ENCODE measurements at places on chromosomes 4 and X.

DNA sequence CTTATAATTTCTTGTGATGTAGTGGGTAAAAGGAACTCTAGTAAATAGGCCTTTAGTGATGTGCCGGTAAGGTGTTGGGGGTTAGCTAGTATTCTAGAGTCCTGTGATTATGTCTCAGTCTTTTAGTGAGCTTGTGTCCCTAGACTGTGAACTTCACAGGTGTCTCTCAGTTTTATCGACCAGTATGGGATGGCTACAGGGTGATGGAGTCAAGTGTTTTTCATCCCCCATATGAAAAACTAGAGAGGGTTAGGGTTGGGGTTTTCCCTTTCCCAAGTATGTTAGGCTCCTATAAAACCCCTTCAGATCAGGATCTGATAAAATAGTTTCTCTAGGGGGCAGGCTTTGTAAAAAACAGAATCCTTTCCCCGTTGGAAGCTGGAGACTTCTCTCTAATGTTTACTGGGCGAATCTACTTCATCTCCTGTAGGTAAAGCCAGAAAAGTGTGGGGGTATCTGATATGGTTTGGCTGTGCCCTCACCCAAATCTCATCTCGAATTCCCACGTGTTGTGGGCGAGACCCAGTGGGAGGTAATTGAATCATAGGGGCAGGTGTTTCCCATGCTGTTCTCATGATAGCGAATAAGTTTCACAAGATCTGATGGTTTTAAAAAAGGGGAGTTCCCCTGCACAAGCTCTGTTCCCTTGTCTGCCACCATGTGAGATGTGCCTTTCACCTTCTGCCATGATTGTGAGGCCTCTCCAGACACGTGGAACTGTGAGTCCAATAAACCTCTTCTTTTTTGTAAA is 120.8 kb downstream of the DTHD1 start:
- no peak for DNase-seq

DNA sequence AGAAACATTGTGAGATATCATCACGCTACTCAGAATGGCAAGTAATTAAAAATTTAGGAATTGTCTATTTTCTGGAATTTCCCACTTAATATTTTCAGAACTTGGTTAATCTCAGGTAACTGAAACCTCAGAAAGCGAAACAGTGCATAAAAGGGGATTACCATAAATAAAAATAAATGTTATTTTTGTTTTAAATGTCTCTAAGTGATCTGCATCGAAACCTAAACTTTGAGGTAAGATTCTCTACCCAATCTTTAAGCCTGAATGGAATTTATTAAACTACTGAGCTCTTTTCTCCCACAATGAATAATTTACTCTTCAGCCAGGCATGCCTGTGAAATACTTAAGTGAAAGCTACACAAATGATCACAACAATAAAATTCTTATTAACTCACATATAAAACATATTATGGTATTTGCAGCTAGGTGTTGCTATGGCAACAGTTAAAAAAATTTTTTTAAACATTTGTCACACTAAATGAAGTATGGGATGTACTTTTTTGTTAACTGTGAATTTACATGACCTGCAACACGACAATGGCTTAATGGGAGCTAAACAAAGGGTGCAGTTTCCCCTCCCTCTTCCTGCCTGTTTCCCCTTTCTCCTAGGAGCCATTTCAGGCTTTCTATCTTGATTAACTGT is 220.2 kb upstream of the PRPS2 start:
- no peak for DNase-seq

DNA sequence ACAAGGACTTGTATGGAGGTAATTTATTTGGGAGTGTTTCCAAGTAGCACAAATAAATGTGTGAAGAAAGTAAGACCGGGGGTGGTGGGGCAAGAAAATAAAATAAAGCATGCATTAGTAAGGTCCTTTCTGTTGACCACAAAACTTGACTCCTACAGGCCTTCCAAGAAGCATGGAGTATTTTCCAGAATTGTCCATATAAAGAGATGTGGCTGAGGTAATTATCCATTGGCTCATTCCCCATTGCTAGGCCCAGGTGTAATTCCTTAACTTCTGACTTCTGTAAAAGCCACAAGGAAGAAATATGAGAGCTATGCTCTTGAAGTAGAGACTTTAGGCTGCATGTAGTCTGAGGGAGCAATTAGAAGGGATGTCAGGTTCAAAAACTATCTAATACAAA is 430.5 kb upstream of the PABPC4L start:
- DNase-seq, result no peak

DNA sequence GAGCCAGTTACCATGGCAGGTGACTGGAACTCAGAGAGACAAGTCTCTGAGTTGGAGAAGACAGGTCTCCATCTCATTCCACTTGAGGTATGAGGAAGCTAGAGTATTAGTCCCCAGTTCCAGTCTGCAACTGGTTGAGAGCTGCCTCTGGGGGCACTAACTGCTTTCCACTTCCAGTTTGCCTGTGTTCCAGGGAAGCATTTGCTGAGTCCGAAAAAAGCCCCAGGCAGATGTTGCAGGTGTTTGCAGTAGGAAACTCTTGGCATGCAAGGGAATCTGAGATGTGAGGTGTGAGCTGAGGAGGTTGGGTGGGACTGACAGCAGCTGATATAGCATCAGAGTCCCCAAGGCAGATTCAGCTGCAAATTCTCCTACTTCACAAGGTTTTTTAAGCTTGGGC is 272.2 kb upstream of the CASK start:
- DNase-seq, result no peak

GRCh38 chr4:89364541-89364940 is 56.9 kb upstream of the GPRIN3 start:
- DNase-seq, result no peak

- no peak for DNase-seq
These were observed 29.4 kb downstream of the DTHD1 start for GRCh38 chr4:36310793-36311192.

DNA sequence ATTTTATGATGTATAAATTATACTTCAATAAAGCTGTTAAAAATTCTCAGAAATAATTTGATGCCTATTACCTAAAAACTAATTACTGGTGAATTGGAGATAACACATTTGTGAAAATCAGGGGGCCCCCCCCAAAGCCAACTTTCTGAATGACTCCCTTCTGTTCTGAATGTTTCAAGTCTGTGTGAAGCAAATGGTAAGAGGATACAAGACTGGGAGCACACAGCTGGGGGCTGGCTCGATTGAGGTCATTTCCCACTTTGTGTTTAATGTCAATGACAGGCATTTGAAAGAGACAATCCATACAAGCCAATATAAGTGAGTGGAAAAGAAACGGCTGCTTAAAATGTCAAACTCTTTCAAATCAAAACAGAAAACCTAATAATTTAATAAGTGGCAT is 155.8 kb downstream of the SH2D1A start:
- no peak for DNase-seq

DNA sequence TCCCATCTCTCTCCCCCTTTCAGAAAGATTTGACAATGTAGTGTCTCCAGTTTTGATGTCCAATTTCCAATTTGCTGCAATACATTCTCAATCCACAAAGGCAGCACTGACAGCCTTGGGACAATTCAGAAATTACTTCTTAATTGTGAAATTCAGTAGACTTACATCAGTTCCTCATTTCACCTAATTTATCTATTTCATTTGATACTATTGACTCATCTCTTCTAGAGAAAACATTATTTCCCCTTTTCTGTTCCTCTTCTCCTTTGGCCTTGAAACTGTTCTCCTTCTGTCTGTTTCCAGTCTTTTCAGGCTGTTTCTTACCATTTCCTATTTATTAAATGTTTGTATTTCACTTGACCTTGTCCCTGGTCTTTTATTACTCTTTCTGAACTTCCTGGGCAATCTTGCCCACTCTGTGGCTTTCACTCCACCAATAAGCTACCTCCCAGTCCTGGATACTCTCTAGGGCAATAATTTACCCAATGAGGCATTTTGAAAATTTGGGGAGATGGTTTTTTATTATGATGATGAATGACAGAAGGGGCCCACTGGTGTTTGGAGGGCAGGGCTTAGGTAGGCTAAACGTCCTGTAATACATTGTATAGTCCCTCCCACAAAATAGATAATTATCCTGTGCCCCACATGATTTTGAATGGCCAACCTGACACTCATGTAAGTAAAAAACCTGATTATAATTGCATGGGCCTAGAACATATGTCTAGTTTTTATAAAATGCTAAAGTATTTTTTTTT is 498.0 kb upstream of the BOD1L1 start:
- DNase-seq, result no peak

Measured in stimulated activated CD4-positive, alpha-beta T cell treated with anti-CD3 and anti-CD28 coated beads, Interleukin-12 subunit alpha, Interleukin-12 subunit beta, amount 100 ng/mL, for 24 hours (primary cell).